AG10803 (cell line): ENCODE measurements at places on chromosomes 12 and 14.

- no peak for DNase-seq
These were observed 246.1 kb upstream of the CRY1 start for GRCh38 chr12:107339487-107339886.

- DNase-seq = peak; percentile 81
These were observed 14.1 kb upstream of the NUMB start for GRCh38 chr14:73472185-73473114.

DNA sequence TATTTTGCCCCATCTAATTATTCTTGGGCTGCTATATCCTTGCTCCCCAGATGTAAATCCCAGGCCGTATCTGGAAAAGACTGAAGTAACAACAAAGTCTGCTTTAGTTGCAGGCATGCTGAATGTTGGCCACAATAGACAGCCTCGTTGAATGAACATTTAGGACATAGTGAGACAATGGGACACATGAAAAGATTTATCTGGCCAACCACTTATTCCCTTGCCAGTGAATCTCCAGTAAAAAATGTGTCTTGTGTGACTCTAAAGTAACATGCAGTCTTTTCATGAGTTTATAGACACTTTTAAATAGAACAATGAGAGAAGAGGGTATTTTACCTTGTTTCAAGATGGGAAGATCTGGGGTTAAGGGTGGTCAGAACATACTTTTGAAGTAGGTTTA, 60.2 kb upstream of the STXBP6 start:
- DNase-seq = peak; percentile 65

- DNase-seq = no peak
These were observed 154.0 kb upstream of the BCL2L14 start for GRCh38 chr12:11916771-11917170.

- DNase-seq = no peak
These were observed 17.4 kb upstream of the COL2A1 start for GRCh38 chr12:48021485-48022179.
